Breast epithelium (tissue), 4 donors: ENCODE measurements at places on chromosomes 4 and X. TPM values are rescaled to one million over a fixed set of nuclear protein-coding genes. Genes with fewer than 3 reads are reported as not detected.

AWAT2 gene
- not detected for total RNA-seq

PHEX gene
- 5.6 TPM for total RNA-seq

TXK gene
- total RNA-seq: 1.6 TPM

UGT2B11 gene
- total RNA-seq: 18.4 TPM

ADH7 gene
- total RNA-seq: not detected

C4orf54 gene
- total RNA-seq: not detected

TMEM31 gene
- not detected for total RNA-seq

ADGRA3 gene
- total RNA-seq: 34.6 TPM

RNF113A gene
- 14.1 TPM for total RNA-seq

TRIM60 gene
- total RNA-seq: not detected

MAMLD1 gene
- 2.3 TPM for total RNA-seq

CLTRN gene
- 0.98 TPM for total RNA-seq

RAI2 gene
- 12.0 TPM for total RNA-seq

MAGEA11 gene
- not detected for total RNA-seq

KIF4A gene
- 0.80 TPM for total RNA-seq

GPR119 gene
- total RNA-seq: not detected

NKX3-2 gene
- under 0.01 TPM for total RNA-seq

LGI2 gene
- 0.33 TPM for total RNA-seq

PPEF2 gene
- not detected for total RNA-seq

SLBP gene
- total RNA-seq: 45.1 TPM

CXorf65 gene
- total RNA-seq: not detected

MAGEA4 gene
- total RNA-seq: not detected

HSFX2 gene
- total RNA-seq: not detected

TEC gene
- total RNA-seq: 2.9 TPM

JAKMIP1 gene
- total RNA-seq: 0.88 TPM

TMSB15C gene
- total RNA-seq: 4.1 TPM

ARR3 gene
- not detected for total RNA-seq

EPGN gene
- 2.0 TPM for total RNA-seq

MAGEB5 gene
- total RNA-seq: not detected

NAP1L2 gene
- 0.48 TPM for total RNA-seq

SHISA3 gene
- 3.8 TPM for total RNA-seq

TCEAL6 gene
- total RNA-seq: not detected

ANOS1 gene
- 9.7 TPM for total RNA-seq

CPLX1 gene
- total RNA-seq: 1.2 TPM

APELA gene
- total RNA-seq: 2.0 TPM
